Motor neuron (in vitro differentiated cells): ENCODE measurements at places on chromosomes 11 and 22.

GRCh38 chr11:11329062-11329806 lies 23.8 kb downstream of the CSNK2A3 start:
- ATAC-seq = no peak

DNA sequence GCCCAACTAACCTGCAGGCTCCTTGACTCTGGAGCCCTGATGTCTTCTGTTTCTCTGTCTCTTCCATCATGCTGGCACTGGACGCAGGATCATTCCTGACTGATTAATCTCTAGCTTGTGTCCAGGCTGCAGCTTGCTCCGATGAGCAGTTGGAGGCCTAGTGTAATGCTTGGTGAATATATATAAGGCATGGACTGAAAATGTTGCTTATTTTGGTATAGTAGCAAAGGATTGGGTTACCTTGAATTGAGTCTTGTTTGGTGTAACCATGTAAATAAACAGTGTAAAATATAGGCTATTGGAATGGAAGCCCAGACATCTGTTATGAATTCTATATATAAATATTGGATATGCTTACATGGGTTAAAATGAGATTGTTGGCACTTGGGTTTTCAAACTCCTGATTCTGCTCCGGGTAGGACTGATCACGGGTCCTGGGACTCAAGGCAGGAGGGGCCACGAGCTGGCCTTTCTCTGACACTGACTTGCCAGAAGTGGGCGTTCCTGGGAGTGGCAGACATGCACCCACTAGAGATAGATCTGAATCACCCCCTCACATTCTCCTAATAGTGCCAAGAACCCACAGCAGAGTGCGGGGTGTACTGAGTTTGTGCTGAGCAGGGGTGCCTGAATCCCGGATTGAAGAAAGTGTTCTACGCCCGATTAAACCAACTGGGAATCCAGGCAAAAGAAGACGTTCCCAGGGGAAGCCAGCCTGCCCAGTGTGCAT lies 25.8 kb downstream of the LRP5 start:
- peak; percentile 37 for ATAC-seq

GRCh38 chr11:64598106-64598796 lies 7.2 kb downstream of the SLC22A12 start:
- no peak for ATAC-seq

- peak; percentile 67 for ATAC-seq
Observed at GRCh38 chr22:38240734-38241252, 32.0 kb downstream of the TMEM184B start.

DNA sequence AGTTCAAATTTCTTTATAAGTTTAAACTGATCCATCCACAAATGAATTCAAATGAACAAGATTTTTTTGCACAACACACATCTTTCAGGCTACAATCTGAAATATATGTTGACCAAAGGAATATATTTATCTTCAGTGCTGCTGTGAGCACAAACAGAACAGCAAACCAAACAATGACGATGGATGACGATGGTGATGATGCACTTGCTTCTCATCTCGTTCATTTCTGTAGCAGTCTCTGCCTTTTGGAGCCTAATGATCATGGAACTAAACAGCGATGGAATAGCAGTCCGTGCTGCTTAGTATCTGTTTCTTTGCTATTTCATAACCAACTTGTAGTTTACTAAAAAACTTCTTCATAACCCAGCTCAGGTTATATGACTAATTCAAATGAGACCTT lies 220.7 kb upstream of the BLID start:
- ATAC-seq = no peak
